Activated B cell treated with CpG ODN at 0.5 μM for 24 hours (primary cell): ENCODE measurements at places on chromosomes 12 and 14.

GRCh38 chr12:19131025-19131444 lies 1.5 kb downstream of the PLEKHA5 start:
- no peak for DNase-seq

DNA sequence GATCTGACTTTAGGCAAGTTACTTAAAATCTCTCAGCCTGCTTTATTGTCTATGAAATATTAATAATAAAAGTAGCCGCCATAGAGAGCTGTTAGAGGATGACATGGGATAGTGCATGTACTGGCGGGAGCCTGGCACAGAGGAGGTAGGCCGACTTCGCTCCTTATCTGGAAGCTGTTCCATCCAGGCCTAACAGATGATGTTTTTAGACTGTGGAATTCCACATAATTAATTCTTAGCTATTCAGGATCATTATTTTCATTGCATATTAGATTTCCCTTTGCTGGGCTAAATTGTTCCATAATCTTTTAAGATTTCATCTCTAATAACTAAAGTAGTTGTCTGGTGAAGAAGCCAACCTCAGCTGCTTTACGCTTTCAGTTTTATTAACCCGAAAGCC lies 30.8 kb downstream of the CNTN1 start:
- DNase-seq = no peak

DNA sequence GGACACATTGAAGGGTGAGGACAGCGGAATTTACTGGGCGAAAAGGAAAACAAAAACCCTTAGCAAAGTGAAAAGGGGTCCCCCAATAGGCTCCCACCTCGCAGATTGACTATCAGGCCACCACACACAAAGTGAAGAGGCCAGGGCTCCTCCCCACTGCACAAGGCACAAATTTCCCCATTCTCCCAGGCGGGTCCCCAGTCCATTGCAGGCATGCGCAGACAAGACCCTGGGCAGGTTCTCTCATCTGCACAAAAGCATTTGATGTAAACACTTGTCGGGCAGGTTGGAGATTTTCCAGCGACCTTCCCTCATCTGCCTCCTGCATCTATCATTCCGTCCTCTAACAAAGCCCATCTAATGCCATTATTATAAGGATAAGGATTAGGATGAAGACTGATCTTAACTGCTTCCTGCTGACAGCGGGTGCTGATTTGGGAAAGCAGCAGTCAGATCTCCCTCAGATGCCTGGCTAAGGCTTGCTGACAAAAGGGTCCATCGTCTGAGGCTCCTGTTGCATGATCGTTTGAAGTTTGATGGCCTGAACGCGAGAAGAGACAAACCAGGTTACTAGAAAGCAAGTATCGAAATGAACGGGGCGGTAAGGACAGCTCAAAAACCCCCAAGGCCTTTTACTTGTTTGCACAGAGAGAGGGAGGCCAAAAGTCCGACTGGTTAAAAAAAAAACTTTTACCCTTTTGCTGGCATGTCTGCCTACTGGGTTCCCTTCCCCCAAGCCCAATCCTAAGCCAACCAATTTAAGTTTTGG lies 14.4 kb downstream of the ASCL4 start:
- DNase-seq = no peak

DNA sequence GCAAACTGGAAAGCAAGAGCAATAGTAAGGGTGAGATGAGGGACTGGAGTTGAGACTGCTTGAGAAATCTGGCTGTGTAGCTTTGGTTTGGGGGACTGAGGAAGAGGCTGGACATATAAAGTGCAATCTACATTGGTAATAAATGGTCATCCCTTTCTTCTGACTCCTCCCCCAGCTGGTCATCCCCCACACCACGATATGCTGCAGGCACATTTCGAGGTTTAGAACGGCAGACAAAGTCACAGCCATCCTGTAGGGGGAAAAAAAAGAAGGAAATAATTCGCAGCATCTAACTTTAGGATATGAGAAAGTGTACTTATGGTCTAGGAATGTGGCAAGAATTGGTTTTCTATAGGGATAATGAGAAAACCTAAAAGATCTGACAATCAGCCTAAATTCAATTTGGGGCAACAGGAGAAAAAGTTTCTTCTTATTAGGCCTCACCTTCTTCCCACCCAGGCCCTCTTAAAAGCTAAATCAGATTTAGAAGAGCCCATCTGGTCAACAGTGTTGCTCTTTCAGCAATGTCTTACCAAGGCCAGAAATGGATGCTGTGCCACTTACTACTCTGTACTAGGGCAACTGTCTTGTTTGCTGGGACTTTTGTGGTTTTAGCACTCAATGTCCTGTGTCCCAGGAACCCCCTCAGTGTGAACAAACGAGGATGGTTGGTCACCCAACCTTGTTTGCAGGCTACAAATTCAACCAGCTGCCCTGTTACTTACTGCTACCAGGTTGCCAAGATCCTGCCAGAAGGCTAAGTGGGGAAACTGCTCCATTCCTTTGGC lies 7.6 kb downstream of the M6PR start:
- DNase-seq = no peak

GRCh38 chr14:101620821-101621785 lies 59.8 kb downstream of the DIO3 start:
- no peak for DNase-seq

DNA sequence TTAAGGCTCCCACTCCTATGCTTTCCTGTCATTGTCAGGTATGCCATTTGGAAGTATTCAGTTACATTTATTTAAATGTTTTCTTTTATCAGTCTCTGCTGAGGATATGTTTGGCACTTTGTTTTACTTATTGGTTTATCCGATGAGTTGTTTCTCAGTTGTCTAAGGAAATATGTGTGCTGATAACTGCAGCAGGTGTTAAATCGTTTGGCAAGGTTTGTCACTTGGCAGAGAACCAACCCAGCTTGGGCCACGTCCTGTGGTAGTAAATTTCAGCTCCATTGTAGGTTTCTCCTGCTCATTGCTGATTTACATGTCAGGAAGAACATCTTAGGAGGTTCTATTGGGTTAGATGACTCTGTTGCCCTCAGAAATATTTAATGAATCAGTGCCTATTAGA lies 22.0 kb upstream of the MGST1 start:
- no peak for DNase-seq

- DNase-seq = no peak
These were observed 16.9 kb downstream of the VPS37B start for GRCh38 chr12:122878780-122879612.

GRCh38 chr12:46919666-46920400 lies 94.0 kb upstream of the SLC38A4 start:
- DNase-seq = no peak

DNA sequence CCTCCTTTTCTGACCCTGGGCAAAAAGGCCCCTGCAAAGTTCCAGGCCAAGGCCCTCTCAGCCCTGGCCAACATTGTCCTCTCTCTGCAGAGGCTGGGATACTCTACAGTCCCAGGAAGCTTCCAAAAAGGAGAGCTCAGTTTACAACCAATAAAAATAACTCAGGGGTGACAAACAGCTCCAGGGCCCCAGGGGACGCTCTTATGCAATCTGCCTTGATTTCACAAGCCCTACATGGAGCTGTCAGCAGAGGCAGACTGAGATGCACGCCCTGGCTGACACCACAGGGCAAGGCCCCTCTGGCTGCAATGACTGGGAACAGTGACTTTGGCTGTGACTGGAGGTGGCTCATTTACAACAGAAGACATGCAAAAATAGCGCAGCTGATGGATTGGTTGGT lies 129.0 kb upstream of the MED13L start:
- no peak for DNase-seq

GRCh38 chr12:125280482-125281377 lies 215.5 kb downstream of the AACS start:
- no peak for DNase-seq

GRCh38 chr14:61646366-61647116 lies 48.8 kb upstream of the HIF1A start:
- no peak for DNase-seq

- DNase-seq = no peak
These were observed 183.4 kb downstream of the KIF26A start for GRCh38 chr14:104321802-104322130.
